Brain (organoid and tissue), 16 donors: ENCODE measurements at places on chromosomes 6 and 20.

- no peak for DNase-seq
These were observed 556 bp upstream of the MROH8 start for GRCh38 chr20:37179683-37180524.

- no peak for DNase-seq
These were observed 9.7 kb downstream of the BACH2 start for GRCh38 chr6:90286884-90287488.

DNA sequence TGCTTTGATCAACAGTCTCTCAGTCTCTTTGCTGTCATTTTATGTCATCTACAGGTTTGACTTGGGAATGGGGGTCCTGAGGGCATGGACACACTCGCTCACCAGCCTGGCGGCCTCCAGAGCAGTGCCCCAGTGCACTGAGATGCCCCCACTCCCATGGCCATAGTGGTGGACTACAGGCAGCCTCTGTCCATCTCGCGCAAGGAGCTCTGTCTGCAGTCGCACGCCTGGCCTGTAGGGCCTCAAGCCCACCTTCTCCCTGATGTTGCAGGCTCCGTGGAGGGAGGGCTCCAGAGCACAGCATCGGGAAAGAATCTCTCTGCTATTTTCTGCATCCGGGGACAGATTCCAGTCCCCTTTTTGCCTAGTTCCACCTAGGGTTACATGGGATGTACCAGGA lies 22.6 kb downstream of the DDO start:
- no peak for DNase-seq

- no peak for DNase-seq
These were observed 57.8 kb upstream of the NKAIN2 start for GRCh38 chr6:123745895-123746294.

GRCh38 chr20:40689100-40689942 lies at the start of gene MAFB:
Gene MAFB (minus strand): TSS chr20:40689236. CDS start chr20:40688850, 386 bp downstream.
- peak; percentile 94 for DNase-seq

DNA sequence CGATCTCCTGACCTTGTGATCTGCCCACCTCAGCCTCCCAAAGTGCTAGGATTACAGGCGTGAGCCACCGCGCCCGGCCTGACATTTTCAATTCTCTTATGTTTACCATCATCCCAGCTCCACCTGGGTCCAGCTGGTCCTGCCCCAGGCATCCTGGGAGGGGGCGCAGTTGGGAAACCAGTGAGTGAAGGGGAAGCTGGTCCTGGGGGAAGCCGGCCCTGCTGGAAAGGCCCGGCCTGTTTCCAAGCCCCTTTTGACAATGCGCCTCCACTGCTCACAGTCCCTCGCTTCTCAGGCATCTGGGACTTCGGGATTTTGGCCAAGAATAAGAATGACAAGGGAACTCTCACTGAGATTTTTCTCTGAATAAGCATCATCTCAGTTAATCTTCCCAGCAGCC lies 14.2 kb downstream of the SLC13A3 start:
- no peak for DNase-seq

- DNase-seq = no peak
These were observed 621.5 kb downstream of the TENT5A start for GRCh38 chr6:81130969-81131368.

DNA sequence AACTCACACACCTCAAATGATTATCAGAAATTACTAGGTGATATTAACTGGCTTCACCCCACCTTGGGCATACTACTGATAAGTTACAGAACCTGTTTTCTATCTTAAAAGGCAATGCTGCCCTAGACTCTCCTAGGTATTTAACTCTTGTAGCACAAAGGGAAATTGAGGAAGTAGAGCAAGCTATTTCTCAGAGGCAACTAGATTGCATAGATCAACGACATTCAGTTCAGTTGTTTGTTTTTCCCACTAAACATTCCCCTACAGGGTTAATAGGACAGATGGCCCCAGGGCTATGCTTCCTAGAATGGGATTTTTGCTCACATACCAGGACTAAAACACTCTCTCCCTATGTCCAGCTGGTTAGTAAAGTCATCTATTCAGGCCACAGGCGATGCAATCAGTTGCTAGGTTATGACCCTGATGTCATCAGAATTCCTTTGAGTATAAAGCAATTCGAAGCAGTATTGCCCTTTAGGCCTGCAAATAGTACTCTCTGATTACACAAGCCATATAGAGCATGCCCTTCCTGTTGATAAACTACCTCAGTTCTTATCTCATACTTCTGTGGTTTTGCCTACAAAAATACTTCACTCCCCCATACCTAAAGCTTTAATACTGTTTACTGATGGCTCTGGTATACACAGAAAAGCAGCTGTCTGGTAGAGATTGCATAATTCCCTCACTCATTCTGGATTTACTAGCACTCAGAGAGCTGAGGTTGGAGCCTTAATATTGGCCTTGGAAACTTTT lies 67.4 kb upstream of the ASCC3 start:
- no peak for DNase-seq

DNA sequence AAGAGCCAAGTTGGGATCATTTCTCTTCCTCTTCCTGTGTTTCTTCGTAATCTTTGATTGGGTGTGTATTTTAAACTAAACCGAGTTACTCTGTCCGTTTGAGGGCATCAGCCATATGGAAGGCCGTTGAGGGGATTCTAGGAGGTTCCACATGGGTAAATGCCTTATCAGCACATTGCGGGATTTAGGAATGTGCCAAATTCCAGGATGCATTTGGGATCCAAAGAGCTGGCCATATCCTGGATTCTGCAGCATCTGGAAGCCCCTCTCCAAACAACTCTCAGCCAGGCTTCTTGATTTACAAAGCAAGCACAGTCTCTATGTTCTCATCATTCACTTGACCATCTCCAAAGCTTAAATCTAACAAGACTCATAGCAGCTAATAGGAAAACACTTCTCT lies 67.6 kb upstream of the RIN2 start:
- DNase-seq = no peak

DNA sequence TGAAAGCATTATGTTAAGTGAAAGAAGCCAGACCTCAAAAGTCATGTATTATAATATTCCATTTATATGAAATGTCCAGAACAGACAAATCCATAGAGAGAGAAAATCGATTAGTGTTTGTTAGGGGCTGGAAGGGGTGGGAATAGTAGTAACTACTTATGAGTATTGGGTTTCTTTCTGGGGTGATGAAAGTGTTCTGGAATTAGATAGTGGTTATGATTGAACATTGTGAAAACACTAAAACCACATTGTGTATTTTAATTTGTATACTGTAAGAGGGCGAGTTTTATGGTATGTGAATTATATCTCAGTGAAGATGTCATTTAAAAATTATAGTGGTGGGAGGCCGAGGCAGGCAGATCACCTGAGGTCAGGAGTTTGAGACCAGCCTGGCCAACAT lies 52.0 kb upstream of the KIF13A start:
- no peak for DNase-seq

GRCh38 chr6:42428326-42429041 lies 23.2 kb downstream of the TRERF1 start:
- DNase-seq = no peak

DNA sequence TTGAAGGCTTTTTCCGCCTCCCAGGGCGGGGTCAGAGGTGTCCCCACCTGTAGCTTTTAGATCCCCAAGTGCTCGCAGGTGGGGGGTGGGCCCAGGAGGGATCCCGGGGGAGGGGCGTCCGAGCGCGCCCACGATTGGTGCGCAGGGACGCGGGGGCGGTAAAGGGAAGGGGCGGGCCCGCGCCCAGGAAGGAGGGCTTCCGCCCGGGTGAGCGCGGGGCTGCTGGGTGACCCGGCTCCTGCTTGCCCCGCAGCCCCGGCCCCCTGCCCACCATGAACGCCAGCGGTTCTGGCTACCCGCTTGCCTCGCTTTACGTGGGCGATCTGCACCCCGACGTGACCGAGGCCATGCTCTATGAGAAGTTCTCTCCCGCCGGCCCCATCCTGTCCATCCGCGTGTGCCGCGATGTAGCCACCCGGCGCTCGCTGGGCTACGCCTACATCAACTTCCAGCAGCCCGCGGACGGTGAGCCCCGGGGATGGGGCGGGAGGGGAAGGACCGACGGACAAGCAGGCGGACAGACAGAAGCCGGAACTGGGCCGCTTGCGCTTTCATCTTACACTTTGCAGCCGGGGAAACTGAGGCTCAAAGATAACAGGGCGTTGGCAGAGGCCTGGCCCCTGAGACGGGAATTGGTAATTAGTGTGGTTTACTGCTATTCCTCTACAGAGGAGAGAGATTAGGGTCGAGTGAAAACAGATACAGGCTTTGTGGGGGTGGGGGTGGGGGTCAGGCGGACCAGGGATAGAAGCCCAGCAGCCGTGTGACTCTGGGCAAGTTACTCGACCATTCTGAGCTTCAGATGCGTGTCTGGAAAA lies at the start of gene PABPC1L:
Gene PABPC1L, plus strand, starts transcription at position 189 of the 818 bp plus-strand sequence. Its CDS starts 84 bp downstream, at position 273.
- peak; percentile 40 for DNase-seq

GRCh38 chr6:136604328-136604825 lies 54.2 kb upstream of the MAP7 start:
- no peak for DNase-seq

- no peak for DNase-seq
These were observed 170.7 kb downstream of the CDC5L start for GRCh38 chr6:44558024-44558831.

DNA sequence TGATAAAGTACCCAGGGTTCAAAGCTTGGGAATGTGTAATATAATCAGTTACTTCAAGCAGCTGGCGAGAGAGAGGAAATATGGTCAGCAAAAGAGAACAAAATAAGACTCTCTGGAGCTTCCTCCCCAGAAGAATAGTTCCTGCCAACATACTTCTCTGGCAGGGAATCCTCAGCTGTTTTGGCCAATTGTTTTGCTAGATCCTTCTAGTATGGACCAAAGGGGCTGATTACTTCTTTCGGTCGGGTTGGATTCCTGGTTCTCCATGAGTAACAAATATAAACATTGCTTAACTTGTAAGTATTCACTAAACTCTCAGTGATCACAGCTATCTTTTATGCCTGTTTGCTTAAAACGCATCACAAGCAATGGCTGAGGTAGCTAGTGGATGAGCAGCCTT lies 31.4 kb upstream of the FBXO9 start:
- no peak for DNase-seq

- peak; percentile 59 for DNase-seq
These were observed 215.0 kb upstream of the HSF2 start for GRCh38 chr6:122184401-122184827.
